ENCODE measurements at places on chromosomes 7 and 10.

DNA sequence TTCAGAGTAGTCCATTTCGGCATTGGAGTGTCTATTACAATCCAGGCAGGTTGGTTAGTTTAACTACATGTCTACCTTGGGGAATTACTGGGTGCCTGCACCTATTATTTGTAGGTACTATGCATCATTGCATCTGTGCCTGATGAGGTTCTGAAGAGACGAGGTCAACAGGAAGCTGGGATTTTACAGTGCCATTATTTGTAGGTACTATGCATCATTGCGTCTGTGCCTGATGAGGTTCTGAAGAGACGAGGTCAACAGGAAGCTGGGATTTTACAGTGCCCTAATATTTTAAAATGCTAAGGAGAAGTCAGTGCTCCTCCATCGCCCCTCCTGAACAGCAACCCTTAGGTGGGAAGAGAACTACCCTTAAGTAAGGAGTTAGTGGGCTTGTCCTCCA is 41.7 kb downstream of the NPY start:
- no peak for DNase-seq

DNA sequence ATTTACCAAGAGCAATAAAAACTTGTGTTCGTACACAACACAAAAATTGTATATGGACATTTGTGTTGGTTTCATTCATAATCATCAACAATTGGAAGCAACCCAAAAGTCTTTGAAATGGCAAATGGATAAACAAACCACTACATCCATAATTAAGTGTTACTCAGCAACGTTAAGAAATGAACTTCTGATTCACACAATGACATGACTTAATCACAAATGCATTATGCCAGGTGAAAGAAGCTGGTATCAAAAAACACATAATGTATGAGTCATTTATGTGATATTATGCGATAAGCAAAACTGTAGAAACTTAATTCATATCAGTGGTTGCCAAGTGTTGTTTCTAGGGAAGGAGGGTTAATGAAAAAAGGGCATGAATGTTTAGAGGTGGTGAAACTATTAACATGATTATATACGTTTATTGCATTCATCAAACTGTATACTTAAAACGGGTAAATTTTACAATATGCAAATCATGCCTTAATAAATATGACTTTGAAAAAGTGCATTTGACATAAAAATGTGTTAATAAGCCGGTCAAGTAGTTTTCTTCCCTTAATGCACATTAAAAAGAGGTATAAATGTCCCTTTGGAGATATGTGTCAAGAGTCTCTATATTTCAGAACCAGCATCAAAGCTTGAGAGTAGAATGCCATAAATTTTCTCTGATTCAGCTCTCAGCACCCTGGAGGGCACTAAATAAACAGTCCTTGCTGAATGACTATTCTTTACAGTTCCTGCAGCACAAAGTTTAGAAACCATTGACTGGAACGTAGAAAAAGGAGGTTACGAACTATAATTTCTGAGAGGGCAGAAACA is 84.8 kb upstream of the GRM3 start:
- DNase-seq = no peak

DNA sequence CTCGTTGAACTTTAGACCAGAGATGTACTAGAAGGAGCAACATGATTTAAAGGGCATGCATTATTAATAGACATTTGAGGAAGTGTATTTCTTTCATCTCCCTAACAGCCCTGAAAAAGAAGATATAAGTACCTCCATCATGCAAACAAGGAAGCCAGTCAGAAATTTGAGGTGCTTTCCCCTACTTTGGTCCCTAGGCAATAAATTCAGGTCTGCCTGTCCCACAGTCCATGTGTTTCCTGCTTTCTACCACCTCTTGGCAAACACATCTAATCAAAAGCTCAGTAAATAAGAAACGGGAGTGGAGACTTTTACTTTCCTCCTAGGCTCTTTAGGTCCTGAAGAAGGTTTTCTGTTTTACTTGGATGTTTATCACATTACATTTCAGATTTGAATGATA is 5.2 kb upstream of the SEMA3C start:
- DNase-seq = no peak

DNA sequence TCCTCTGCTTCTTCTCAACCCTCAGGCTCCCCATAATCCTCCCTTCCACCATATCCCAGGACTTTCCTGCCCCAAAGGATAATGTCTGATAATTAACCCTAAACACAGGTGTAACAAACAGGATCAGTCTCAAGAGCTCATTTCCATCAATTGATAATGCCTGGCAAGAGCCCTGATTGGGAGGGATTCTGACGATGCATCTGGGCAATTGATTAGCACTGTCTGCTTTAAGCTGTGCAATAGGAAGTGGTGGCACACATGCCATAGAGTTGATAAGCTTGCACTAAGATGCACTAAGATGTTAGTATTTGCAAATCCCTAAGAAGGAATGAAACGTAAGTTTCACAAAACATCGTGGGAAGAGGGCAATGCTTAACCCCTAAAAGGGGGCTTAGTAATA is 27.4 kb upstream of the EGR2 start:
- no peak for DNase-seq

- no peak for DNase-seq
Observed at GRCh38 chr10:79097021-79097872, 28.5 kb downstream of the ZMIZ1 start.

GRCh38 chr7:144403649-144404061 is at the start of gene NOBOX:
NOBOX (minus strand) TSS chr7:144403693.
- no peak for DNase-seq

DNA sequence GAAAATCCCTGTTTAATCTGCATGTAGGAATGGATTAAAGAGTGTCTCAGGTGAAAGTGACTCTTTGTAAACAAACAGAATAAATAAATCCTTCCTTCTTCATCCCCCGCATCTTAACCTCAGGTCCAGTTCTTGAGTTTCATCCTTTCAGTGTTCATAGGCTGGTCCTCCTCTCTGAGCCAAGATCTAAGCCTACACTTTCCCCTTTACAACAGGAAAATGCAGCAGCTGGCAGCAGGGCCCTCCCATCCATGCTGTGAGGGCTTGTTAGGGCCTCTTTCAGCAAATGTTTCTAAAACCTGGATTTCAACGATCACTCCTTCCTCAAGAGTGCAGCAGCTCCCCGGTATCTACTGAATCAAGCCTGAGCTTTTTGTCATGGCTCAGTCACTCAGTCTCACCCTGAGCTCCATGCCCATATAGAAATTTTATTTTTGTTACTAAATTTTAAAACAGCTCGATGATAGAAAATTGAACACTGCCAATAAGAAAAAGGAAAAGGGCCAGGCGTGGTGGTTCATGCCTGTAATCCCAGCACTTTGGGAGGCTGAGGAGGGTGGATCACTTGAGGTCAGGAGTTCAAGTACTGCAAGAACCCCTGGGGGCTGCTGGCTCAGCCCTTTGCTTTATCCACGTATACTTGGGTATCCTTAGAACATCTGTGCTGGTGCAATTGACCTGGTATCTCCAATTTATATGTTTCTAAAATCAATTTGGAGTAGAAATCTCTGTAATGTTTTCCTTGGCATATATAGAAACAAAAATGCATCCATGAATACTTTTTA is 15.6 kb downstream of the BLNK start:
- no peak for DNase-seq

DNA sequence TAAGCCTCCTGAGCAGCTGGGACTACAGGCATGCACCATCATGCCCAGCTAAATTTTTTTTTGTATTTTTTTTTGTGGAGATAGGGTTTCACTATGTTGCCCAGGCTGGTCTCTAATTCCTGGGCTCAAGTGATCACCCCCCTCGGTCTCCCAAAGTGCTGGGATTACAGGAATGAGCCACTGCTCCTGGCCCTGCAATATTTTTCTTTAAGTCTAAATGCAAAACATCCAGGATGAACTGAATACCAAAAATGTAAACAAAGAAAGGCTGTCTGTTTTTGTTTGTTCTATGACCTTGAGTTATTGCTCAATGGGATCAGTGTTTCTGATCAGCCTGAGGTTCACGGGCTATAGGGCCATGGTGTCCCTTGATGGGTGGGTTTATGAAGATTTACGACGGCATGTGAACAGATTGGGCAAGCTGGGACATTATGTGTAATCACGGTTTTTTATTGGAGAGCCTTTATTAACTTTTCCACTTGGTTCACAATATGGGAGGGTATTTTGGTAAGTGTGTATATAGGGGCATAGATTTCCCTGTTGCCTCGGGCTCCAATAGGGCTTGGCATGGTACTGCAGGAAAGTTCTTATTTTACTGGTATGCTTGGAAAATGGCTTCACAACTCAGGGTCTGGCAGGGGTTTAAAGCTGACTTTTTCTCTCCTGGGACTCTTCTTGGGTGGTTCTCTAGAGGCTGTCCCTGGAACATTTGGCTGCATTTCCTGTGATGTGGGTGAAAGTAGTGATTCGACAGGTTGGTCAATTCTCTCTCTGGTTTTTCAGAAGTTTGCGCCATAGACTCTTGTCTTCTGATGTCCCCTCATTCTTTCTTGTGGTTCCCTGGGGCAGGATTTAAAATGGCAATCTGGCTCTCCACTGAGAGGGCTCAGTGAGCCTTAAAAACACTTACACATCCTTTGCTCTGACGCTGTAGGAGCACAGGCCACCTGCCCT is 41.6 kb downstream of the MRPS33 start:
- DNase-seq = no peak

GRCh38 chr10:109379186-109379585 is 544.1 kb downstream of the XPNPEP1 start:
- no peak for DNase-seq

GRCh38 chr7:146096994-146097393 is 19.6 kb upstream of the CNTNAP2 start:
- DNase-seq = no peak

DNA sequence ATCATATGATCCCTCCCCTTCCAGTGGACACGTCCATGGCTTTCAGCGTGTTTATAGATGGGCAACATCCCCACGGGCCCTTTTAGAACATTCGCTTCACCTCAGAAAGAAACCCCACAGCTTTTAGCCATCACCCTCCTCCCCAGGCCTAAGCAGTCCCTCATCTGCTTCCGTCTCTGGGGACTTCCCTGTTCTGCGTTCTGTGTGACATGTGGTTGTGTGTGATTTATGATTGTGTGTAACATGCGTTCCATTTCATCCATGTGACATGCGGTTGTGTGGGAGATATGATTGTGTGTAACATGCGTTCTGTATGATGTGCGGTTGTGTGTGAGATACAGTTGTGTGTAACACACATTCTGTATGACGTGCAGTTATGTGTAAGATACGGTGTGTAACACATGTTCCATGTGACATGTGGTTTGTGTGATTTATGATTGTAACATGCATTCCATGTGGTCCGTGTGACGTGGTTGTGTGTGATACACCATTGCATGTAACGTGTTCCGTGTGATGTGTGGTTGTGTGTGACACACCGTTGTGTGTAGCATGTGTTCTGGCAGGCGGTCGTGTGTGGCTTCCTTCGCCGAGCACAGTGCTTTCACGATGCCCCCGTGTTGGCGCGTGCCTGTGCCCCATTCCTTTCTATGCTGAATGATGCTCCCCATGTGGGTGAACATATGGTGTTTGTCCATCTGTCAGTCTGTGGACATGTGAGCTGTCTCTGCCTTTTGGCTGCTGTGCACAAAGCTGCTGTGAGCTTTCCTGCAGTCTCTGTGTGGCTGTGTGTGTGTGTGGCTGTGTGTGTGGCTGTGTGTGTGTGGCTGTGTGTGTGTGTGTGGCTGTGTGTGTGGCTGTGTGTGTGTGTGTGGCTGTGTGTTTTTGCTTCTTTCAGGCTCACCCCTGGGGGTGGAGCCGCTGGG is 26.2 kb downstream of the PWWP2B start:
- DNase-seq = no peak

- DNase-seq = no peak
Observed at GRCh38 chr7:108598914-108599580, 29.4 kb downstream of the DNAJB9 start.

GRCh38 chr7:120718361-120718760 is 139.6 kb downstream of the TSPAN12 start:
- no peak for DNase-seq

DNA sequence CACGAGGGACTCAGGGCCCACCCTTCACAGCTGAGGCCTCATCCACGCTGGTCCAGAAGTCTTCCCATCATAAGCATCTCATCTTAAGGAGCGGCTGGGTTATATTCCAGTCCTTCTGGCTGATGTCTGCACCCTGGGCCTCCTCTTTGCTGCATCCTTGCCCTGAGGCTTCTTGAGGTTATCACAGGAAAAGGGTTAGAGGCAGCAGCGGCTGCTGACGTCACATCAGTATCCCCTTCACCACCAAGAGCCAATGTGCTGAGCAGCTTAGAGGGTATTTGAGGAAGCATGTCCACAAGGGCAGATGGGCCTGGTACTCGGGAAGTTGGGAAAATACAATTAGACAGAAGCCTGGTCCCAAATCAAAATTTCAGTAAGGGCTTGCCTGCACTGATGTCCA is 125.1 kb downstream of the PLXNA4 start:
- DNase-seq = no peak

- DNase-seq = no peak
Observed at GRCh38 chr10:7192831-7193361, 217.9 kb downstream of the SFMBT2 start.

DNA sequence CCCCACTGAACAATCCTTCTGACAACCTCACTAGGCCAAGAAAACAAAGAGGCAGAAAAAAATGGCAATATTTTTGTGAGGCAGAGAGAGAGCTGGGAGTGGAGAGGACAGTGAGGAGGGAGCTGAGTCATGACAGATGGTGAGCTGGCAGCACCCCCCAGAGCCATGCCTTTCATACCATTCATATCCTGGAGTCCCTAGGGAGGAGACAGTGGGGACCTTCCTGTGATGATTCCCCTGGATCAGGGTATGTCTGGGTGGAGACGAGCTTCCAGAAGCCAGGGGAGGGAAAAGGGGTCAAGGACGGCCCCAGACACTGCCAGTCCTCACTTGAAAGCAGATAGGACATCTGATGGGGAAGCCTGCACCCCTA is 160.5 kb downstream of the ADAM12 start:
- no peak for DNase-seq

DNA sequence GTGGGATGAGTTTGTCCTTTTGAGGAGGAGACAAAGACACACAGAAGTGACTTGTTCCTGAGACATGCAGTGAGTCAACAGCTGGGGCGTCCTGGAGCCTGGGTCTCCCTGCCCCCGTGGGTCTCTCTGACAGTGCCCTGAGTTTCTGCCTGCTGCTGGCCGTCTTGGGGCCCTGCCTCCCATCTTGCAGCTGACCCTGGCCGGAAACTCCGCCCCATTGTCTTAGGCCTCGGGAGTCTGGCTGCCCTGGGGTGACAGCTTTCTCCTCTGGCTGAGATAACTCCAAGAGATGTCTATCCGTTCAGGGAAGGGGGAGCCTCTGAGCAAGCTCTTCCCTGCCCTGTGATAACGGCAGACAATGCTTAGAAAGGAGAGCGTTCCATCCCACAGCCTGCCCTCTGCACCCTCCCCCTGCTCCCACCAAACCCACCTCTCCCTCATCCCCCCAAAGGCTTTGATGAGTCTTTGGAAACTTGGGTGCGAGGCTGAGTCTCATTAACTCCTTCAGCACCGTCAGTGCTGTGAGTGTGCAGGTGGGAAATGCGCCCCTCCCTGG is 69.5 kb upstream of the PODXL start:
- no peak for DNase-seq

GRCh38 chr7:127594490-127594889 is 954 bp downstream of the FSCN3 start:
- no peak for DNase-seq

DNA sequence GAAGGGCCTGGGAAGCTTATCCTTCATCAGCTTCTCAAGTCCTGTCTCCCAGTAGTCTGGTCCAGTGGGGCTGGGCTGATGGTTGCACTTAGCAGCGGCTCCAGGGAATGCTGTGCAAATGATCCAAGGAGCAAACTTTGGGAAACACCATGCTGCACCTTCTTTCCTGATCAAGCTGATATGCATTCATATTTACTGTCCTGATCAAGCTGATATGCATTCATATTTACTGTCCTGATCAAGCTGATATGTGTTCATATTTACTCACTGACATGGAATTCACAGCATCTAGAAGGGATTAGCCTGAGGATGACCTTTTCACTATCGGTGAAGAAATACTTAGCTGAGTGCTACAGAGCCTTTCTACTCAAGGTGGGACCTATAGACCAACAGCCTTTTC is 330.7 kb downstream of the BMPER start:
- DNase-seq = no peak
